ENCODE measurements at places on chromosomes 3 and 15. TPM values are rescaled to one million over a fixed set of nuclear protein-coding genes. Genes with fewer than 3 reads are reported as not detected.

DNA sequence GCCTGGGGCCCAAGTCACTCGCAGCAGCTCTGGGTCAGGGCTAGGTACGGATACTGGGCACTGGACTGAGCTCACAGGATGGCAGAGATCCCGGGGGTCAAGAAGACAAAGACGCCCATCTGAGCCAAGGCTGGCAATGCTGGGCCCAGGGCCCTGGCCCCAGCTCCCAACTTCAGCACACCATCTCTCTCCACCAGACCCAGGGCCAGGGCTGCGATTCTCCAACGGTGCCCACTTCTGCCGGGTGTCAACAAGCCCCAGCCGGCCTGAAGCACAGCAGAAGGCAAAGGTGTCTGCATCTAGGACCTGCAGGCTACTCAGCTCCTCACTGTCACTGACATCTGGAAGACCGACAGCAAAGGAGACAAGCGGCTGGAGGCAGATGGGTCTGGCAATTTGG, 8.6 kb downstream of the WDR73 start:
- DNase-seq, result no peak

DNA sequence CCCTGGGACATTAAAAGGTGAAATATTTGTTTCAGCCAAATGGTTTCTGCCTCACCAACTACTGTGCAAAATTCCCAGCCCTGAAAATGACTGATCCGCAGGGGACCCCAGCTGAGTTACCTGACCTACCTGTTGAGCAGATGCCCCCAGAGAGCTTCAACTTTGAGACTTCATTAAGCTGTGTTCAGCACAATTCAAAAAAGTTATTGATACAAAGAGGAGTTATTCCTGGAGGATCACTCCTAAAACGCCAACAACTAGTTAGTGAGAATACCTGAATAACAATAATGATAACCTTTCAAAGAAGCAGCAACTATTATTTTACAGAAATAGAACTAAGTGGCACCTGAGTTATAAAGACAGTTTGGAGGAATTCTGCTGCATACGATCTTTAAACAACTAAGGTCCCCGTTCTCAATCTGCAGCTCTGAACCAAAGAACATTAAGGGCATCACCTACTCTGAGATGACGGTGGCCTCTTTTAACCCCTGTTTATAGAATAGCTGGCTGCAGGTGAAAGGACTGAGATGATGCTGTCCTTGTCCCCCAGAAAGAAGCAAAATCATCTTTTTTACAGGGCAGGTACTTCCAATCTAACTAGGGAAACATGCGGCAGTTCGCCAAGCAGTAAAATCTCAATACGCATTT, 659 bp downstream of the GADL1 start:
- DNase-seq, result no peak

DNA sequence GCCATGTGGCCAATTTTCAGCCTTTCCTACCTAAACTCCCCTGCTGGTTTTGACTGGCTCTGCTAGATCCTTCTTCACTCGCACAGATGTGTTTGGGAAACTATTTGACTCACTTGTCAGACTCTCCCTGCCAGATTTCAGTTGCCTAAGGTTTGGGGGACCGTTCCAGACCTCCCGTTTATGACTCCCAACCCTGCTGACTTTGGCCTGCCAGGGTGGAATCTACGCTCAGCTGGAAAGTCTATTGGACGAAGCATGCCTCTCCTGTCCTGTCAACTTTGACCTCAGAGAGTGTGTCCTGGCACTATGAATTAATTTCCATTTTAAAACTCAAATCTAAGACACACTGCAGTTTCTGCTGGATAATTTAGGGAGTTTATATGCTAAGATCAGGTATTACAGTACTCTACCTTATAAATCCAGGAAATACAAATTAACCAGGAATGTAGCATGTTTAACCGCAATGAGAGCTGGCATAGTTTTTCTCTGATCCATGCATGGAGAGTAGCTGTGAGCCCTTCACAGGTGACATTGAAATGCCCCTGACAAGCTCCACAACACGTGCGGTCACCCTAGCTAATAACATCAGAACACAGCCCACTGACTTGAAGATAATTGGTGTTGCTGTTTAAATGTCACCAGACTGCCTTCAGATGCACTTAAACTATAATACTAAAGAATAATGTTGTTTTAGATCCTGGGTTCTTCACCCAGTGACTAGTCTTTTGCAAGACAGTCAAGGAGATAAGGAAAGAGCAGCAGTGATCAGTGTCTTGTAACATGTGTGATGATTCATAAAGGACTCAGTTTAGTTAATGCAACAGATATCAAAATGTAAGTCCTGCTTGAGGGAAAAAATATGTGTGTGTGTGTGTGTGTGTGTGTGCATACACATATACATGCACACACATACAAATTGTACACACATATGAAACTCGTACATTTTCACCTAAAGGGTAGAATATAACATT, 223.0 kb upstream of the MCTP2 start:
- no peak for DNase-seq

DNA sequence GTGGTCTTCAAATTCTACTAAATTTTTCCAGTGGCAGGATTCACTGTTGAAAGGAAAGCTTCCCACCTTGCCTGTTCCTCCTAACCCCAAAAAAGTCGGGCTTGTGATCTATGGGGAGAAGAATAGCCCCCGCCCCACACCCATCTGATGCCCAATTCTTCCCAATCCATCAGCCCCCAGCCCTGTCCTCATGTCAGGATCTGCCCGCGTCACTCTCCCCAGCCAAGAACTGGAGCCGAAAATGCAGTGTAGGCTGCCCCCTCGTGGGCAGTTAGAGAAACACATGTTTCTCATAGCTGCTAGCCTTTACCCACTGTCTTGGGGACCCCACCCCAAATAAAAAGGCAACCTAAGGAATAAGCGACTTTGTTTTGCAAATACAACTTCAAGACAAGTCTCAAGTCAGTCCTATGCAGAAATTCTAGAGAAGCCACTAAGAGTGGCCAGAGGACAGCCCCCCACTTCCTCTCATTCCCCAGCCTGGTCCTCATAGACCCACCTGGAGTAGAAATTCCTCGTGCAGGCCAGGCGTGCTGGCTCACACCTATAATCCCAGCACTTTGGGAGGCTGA, 13.0 kb upstream of the CSK start:
- DNase-seq, result peak; percentile 47

DNA sequence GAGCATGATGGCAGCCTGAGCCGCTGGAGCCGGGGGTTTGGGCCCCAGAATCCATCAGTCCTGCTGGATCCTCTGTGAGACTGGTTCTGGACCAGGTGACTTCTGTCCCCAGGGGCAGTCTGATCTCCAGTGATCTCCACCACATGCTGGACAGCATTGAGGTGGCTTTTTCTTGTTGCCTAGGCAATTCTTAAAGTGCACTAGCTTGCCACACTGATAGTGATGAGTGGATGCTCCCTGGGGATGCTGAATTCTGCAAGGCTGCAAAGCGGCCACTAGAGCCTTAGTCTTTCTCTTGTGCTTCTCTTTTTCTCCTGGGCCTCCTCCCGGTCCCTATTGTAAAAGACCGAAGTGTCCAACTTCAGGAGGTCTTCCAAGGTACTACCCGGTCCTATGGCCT, 70.4 kb upstream of the ATP11B start:
- DNase-seq, result no peak

- DNase-seq, result peak; percentile 14
Measured at GRCh38 chr3:157865352-157866000, 240.7 kb downstream of the SHOX2 start.

- peak; percentile 38 for DNase-seq
Measured at GRCh38 chr3:17258823-17259436, 374.2 kb downstream of the PLCL2 start.

DNA sequence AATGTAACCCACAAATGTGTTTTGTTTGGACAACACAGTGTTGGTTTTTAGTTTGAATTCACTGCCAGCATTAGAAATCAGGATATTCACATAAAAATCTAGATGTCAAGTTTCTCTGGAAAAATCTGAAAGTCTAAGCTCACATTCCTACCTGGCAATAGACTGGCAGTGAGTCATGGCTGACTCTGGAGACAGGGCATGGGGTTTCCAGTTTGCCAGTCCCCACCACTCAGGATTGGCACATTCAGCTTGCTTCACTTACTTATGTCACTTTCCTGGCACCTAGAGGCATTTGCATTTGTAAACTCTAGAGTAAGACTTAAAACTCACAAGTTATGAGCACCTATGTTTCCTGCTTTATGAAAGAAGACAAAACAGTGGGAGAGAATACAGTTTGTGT, 19.1 kb upstream of the SEC61A1 start:
- peak; percentile 60 for DNase-seq

DNA sequence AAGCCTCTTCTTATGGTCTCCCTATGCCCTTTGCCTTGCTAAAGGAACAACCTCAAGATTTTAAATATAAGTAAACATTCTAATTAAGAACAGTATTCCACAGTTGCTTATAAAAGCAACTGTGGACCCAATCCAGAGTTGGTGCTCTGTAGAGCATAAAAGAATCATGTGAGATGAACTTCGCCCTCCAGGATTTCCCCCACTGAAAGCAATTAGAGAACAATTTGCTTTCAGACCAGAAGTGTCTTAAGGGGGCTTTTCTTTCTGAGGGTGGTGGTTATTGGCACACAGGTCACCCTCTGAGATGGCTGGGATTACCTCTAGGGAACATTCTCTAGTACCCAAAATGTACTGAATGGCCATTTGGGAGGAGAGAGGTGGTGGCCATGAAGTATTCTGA, 10.6 kb downstream of the ZNF592 start:
- no peak for DNase-seq

Gene MNS1
- 5.6 TPM for total RNA-seq

Gene SQOR
- total RNA-seq, result 47.0 TPM
